HCT116 (cell line): ENCODE measurements at places on chromosomes 12 and 14. TPM values are rescaled to one million over a fixed set of nuclear protein-coding genes. Genes with fewer than 3 reads are reported as not detected.

HOXC4 gene
- 1.5 TPM for total RNA-seq

HOXC10 gene
- total RNA-seq = 3.8 TPM

EML5 gene
- total RNA-seq = 1.8 TPM

LMBR1L gene
- 44.4 TPM for total RNA-seq

RD3L gene
- not detected for total RNA-seq

SIX6 gene
- not detected for total RNA-seq

- peak; percentile 93 for DNase-seq
Measured at GRCh38 chr12:75656648-75657047, 145.2 kb upstream of the KRR1 start.

DNA sequence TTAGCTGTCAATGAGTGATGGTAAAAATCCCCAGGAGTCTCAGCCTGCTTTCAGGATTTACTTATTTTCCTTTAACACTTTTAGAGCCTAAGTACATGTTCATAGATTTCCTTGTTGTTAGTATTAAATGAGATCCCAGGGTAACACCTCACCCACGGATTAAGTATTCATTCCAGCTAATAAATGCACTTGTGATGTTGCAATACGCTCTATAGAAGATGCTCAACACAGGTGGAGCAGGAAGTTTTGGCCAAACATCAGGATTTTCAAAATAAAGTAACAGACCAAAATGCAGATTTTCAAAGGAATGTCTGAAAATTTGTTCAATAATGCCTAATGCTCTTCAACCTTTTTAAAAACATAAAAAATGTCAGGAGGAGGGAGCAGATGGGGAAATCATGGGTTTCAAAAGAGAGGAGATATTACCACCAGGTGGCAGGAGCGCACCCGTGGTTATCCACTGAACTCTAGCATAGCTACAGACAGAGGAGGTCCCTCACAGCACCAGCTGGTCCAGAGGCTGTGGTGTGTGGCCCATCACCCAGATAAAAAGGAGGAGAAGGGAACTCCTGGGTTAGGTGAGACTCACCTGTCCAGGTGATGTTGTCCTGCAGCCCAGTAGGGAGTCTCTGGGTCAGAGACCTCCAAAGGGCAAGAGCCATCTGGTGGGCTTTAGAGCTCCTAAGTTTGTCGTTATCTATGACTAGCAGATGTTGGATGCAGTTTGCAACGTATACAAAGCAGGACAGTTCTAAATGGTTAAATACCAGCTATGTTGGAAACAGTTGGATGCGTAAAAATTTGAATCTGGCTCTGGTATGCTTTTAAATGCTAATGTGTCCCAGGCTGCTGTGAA, 1158.4 kb upstream of the TMEM132C start:
- DNase-seq = peak; percentile 35

GRCh38 chr14:61491876-61492434, 170.6 kb downstream of the PRKCH start:
- no peak for DNase-seq

GRCh38 chr12:69000074-69000473, 67.1 kb upstream of the CPM start:
- no peak for DNase-seq

- no peak for DNase-seq
Measured at GRCh38 chr12:101097829-101098580, 112.0 kb downstream of the SLC5A8 start.

- DNase-seq = no peak
Measured at GRCh38 chr14:84777356-84777755, 752.6 kb upstream of the FLRT2 start.

DNA sequence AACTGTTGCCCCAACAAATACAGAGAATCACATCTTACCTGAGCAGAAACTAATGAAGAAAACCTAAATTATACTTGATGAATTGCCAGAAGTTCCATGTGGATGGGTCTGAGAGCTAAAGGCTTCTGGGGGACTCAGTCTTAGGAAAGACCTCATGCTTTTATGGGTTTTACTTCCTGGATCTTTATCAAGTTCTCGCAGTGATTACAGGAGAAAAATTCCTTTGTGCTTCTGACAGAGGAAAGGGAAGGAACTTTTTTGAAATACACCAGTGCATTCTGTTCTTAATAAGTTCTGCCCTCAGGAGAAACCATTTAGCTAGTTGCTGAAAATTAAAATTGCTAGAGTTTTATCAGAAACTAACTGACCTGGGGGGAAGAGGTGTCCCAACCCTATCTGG, 203.9 kb upstream of the KITLG start:
- DNase-seq = no peak

GRCh38 chr12:122837306-122838265, 2.3 kb downstream of the HIP1R start:
- no peak for DNase-seq

DNA sequence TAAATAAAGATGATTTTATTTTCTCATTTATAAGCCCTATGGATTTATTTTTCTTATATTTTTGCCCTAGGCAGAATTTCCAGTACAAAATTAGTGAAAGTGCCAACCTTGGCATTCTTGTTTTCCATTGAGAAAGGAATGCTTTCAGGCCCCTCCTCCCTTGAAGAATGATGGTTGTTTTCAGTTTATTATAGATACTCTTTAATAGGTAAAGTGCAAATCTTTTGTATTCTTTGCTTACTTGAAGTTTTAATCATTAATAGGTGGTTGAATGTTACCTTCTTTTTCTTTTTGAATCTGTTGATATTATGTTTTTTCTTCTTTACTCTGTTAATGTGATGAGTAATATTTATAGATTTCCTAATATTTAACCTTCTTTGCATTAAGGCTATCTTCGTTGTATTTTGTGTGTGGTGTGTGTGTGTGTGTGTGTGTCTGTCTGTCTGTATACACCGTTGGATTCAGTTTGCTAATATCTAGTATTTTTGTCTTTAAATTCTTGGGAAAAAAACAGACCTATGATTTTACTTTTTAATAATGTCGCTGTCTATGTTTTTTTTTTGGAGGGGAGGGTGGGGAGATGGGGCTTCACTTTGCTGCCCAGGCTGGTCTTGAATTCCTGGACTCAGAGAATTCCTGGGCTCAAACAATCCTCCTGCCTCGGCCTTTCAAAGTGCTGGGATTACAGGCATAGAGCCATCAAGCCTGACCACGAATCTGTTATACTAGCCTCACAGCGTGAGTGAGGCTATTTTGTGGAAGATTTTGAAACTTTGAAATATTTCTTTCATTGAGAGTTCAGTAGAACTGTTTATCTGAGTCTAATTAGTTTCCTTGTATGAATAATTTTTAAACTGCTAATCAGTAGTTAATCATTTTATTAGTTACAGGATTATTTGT, 13.5 kb downstream of the SRGAP1 start:
- no peak for DNase-seq

DNA sequence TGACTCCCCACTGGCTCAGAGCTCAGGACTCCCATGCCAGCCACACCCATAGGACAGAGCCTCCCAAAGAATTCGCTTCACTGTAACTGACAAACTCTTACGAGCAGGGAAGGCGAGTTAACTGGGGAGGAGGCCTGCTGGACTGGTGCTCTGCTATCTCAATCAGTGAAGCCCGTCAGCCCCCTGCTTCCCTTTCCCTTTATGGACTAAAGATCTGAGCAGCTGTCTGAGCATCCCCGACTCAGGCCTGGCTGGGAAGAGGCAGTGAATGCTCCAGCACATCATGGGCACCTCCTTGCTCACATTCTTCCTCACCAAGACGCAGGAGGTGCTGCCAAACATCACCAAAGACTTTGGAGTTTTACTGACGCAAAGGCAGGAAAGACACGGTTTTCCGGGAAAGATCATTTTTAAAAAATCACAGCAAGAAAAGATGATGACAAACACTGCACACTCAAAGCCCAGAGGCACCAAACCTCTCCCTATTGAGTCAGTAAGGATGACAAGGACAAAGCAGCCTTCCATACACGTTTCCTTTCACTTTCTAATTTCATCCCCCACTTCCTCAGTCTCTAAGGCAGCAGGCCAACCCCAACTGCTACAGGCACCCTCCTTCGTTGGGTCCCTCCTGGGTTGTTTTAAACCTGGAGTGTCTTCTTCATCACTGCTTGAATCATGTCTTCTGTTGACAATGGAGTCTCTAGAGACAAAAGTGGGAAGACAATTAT, 45.0 kb upstream of the P2RX7 start:
- no peak for DNase-seq

GRCh38 chr12:19763488-19763887, 324.2 kb downstream of the AEBP2 start:
- DNase-seq = no peak

GRCh38 chr12:66189486-66189843, 451 bp downstream of the IRAK3 start:
- no peak for DNase-seq

DNA sequence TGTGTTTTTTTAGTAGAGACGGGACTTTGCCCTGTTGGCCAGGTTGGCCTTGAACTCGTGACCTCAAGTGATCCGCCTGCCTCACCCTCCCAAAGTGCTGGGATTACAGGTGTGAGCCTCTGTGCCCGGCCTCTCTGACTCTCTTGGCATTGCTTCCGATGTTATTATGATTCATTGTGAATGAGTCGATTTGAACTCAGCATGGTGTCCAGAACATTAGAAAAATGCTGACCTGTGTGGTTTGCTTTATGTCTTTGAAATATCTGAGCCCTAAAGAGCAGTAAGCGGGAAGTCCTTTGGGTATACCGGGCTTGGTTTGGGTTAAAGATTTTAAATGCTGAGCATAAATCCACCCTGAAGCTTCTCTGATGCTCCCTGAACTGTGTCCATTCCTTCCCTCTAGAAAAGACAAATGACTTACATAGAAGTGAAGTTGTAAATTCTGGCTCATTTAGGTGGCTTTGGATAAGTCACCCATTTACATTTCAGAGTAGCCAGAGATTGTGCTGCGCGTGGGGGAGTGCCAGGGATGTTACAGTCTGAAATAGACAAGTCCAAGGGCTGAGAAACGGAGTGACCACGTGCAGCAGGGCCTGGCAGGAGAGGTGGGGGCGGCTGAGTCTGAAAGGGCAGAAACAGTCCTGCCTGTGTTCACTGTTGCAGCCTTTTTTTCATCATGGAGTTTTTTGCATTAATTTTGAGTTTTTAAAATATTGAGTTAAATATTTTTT, 39.6 kb downstream of the SLC15A4 start:
- no peak for DNase-seq

- no peak for DNase-seq
Measured at GRCh38 chr12:54521293-54522060, 23.9 kb downstream of the NCKAP1L start.

- DNase-seq = no peak
Measured at GRCh38 chr14:79278798-79279644, 932.3 kb downstream of the DIO2 start.

DNA sequence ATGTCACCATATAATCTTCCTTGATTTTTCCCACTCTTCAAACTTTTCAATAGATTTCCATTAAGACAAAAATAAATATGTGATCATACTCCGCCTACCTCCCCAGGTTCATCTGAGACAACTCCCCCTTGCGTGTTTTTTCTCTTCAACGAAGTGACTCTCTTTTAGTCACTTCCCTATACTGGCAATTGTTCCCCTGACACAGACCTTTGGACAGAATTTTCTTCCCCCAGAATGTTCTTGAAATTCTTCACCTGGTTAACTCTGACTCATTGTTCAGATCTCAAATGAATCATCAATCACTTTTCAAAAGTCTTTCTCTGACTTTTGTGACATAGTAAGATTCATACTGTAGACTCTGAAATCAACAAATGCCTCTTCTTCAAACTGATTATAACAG, 727.3 kb upstream of the LMO3 start:
- peak; percentile 3 for DNase-seq

DNA sequence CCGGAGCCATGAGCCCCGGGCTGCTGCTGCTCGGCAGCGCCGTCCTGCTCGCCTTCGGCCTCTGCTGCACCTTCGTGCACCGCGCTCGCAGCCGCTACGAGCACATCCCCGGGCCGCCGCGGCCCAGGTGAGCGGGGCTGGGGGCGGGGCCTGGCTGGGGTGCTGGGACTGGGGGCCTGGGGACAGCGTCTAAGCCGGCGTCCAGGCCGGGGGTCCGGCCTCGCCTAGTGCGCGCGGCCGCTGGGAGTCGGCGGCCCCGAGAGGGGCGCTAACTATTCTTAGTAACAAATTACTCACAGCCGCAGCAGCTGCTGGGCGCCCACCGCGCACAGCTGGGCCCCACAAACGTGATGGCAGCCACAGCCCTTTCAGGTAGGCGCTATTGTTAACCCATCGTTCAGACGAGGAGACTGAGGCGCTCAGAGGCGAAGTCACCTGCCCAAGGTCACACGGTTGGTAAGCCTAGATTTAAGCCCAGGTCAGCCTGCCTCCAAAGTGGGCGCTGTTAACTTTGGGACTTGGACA, 374 bp downstream of the CYP46A1 start:
- no peak for DNase-seq

- no peak for DNase-seq
Measured at GRCh38 chr14:100281286-100282082, 24.8 kb downstream of the SLC25A29 start.

- DNase-seq = no peak
Measured at GRCh38 chr12:38156497-38157245, 159.9 kb upstream of the ALG10B start.

DNA sequence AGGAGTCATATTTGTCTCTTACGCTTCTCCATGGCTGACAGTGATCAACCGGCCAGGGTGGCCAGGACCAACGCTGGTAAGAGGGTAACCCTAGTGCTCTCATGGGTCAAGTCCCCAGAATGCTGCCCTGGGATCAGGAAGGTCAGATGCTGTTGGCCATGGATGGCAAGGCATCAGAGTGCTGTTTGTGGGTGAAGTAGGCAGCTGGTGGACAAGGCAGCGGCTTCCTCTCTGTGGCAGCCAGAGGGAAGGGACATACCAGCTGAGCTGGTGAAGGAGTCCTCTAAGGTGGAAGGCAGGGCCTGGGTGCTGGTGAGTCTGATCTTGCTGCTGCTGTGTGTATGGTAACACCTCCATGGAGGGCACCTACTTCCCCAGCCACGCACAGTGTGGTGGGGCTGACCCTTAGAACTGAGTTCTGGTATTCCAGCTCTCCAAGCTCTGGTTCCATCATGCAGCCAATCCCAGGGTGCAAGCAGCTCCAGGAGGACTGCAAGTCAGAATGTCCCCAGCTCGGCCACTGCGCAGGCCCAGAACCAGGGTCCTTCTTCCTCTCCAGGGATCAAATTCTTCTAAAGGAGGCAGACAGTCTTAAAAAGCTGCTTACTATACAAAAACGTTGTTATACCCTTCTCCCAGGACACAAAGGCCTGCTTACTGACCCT, 13.4 kb upstream of the SMOC1 start:
- DNase-seq = no peak

DNA sequence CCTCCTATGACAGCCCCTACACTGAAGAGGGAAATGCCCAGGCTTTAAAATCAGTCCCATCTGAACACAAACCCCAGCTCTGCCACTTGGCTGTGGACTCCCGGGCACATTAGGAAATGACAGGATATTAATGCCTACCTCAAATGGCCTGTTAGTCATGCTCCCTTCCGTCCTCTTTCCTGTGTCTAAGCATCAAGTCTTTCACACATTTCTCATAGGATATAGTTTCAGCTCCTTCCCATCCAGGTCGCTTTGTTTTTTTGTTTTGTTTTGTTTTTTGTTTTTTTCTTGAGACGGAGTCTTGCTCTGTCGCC, 16.1 kb downstream of the PLEK2 start:
- DNase-seq = no peak

- no peak for DNase-seq
Measured at GRCh38 chr12:26789731-26790644, 43.0 kb downstream of the ITPR2 start.
